Left ventricle myocardium superior (tissue), 1 donor: ENCODE measurements at places on chromosomes 4 and X.

- DNase-seq, result no peak
These were observed 32.1 kb downstream of the TAPT1 start for GRCh38 chr4:16194214-16194613.

DNA sequence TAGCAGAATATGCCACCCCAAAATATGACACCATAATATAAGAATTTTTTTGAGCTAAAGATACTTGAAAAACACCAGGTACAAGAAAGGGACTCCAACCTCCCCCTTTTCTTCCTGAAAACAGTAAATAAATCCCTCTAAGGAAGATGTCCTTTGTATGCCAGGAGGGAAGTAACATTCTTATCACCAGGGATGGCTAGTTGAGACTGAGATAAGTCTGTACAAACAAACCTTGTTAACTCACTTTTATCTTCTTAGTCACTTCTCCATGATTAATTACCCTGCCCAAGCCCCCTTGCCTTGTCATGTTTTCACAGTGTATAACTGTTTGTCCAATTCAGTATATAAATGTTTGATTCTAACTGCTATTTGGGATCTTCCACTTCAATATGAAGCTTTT lies 888.0 kb downstream of the PCDH18 start:
- DNase-seq, result no peak

GRCh38 chr4:25970226-25970675 lies 56.2 kb downstream of the SMIM20 start:
- DNase-seq, result peak; percentile 63

DNA sequence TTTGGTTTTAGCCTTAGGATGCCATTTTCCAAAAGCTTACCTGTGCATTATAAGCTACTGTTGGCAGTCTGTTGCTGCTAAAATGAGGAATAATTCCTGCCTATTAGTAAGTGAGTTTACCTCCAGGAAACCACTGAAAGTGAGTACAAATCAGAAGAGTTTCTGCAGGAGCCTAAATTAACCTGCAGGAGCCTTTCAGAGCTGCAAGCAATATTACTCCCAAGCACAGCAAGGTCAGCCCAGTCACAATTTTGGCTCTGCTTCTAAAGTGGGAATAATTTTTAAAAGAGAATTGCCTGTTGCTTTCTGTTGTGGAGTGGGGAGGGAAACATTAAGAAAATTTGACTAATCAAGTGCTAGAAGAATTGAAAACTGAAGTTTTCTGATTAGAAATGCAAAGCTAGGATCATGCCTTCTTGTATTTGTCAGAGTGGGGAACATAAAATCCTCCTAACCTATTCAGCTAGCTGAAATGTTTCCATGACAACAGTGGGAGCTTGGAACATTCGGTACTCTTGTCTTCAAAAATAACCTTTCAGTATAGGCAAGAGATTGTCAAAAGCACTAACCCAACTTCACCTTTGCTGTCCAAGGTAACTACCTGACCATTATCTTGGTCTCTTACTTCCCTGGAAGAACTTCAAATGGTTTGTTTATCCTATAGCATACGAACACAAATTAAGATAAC lies 193.2 kb downstream of the COMMD8 start:
- no peak for DNase-seq

DNA sequence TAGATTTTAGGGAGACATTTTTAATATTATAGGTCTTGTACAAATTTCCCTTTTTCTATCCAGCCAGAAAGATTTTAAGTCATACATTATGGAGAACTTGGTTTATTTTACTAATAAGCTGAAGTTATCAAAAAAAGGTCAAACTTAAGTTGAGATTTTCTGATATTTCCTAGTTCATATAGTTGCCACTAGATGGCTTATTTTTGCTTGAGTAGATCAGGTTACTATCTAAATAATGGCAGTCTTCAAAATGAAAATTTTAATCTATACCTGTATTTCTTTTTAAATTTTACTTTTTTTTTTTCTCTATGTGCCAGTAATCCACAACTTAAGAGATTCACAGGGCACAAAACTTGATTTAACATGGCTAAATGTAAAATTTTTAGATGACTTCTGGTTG lies 52.3 kb downstream of the USP9X start:
- DNase-seq, result no peak

GRCh38 chr4:103673983-103674382 lies 45.8 kb downstream of the TACR3 start:
- no peak for DNase-seq

DNA sequence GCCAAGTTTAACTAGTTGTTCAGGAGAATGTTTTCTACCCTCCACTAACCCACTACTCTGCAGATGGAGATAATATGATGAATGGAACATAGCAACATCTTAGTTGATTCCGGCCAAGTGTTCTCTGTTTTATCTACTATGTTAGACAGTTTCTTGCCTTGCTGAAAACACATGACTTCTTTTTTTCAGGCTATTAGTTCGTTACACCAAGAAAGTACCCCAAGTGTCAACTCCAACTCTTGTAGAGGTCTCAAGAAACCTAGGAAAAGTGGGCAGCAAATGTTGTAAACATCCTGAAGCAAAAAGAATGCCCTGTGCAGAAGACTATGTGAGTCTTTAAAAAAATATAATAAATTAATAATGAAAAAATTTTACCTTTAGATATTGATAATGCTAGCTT lies 13.3 kb downstream of the ALB start:
- no peak for DNase-seq

DNA sequence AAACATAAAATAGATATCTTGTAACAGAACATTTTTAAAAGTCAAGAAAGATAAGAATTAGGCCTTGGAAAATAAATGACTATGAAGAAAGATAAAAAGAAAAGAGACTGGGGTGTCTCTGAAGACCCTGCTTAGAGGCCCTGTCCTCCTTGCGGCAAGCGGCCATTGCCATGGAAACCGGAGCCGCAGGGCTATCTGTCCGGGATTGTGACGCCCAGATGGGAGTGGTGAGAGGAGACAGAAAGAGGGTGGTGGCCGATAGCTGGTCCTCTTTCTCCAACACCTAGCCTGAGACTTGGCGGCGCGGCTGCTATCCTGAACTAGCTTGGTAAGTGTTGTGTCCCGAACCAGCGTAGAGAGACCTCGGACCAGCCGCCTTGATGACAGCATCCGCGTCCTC lies at the start of gene DUSP21:
DUSP21 (plus strand) TSS at position 269 of the 400 bp plus-strand sequence; CDS start at position 381, 112 bp downstream.
- no peak for DNase-seq

DNA sequence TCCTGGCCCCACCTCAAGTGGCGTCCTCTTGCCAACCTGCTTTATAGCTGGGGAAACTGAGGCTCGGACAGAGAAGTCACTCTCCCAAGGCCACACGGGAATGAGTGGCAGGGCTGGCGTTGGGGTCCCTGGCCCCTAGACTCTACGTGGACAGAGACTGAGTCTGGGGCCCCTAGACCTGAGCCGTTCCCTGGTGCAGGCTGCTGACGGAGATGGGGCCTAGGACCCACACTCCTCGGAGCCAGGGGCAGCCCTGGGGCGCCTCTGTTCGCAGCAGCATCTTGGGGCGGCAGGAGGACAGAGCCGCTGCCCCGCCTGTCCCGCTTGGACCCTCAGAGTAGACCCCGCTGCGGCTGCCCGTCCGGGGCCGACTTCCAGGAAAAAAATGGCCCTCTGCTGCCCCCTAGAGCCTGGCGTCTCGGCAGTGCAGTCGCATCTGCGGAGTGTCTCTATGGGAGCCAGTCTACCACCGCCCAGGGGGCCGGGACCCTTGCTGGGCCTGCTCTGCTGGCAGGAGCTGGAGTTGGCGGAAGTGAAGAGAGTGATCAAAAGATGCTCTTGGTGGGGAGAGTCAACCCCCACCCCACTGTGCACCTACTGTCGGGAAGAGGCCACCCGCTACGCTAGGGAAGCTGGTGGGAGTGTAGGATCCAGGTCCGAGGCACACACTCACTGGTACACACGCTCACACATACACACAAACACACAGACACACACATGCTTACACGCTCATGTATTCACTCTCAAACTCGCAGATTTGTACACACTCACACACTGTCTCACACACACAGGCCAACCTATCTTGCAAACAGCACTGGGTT lies 220.1 kb downstream of the AFAP1 start:
- DNase-seq, result peak; percentile 74

- no peak for DNase-seq
These were observed 57.5 kb downstream of the MAML3 start for GRCh38 chr4:140096483-140096861.

DNA sequence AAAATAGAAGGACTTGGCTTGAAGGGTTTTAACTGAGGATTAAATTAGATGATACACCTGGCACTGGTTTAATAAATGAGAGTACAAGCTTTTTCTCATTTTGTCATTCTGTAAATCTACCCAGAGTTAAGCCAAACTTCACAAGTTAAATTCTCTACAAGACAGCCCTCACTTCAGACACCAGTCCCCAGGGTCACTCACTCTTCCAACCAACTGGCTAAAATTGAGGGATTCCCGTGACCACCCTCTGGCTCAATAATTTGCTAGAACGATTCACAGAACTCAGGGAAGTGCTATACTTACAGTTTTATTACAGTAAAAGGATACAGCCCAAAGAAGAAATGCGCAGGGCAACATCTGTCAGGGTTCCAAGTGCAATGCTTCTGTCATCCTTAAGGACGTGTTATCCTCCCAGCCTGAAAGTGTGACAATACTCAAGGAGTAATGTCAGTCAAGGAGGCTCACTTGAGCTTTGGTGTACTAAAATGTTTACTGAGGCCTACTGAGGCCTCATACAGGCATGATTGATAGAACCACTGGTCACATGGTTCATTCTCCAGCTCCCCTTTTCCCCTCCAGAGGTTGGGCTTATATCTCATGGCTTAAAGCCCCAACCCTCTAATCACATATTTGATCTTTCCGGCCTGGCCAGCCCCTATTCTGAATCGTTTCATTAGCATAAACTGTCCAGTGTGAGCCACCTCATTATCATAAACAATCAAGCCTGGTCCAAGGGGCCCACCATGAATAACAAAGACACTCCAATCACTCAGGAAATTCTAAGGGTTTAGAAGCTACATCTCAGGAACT lies 9.6 kb upstream of the TMSB4X start:
- no peak for DNase-seq

DNA sequence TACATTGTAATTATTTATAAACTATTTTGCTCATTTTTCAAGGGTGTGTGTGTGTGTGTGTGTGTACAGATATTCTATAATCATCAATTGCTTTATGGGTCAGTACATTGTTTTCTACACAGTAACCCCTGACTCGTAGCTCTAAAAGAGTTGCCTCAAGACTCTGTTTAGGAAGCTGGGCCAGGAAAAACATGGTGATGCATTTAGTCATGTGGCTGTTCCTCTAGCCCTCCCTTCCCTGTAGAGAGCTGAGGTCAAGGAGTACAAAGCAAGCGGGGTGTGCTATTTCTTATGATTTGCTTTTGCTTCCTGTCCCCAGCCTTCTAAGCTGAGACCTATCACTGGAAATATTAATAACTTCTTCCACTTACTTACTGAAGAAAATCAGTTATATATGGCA lies 34.8 kb upstream of the SPANXD start:
- no peak for DNase-seq

DNA sequence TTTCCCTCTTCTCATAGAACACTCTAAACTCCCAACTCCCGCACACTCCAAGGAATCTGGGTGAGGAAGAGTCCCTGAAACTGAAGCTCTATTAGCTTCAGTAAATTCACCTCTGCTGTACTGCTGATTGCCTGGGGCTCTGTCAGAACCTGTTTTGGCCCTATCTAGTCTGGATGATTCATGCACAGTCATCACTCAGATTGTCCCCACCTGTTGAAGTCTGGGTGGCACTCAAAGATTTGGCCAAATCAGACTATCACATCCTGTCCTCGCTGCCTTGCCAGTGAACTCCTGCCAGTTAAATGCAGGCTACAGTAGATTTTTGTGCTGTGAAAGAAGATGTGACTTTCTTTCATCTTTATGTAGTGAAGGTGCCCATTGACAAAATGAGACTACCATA lies 63.5 kb upstream of the EMCN start:
- no peak for DNase-seq

- no peak for DNase-seq
These were observed 263.8 kb downstream of the ARHGAP24 start for GRCh38 chr4:85738721-85739120.

- DNase-seq, result no peak
These were observed 30.9 kb upstream of the GLRA3 start for GRCh38 chr4:174859904-174860303.

GRCh38 chrX:69262036-69262936 lies 97.0 kb upstream of the PJA1 start:
- no peak for DNase-seq

GRCh38 chr4:77001907-77002306 lies 52.4 kb downstream of the SEPTIN11 start:
- DNase-seq, result no peak

GRCh38 chr4:19987746-19988145 lies 264.0 kb upstream of the SLIT2 start:
- DNase-seq, result no peak

- no peak for DNase-seq
These were observed 5.9 kb upstream of the UTP14A start for GRCh38 chrX:129900054-129900453.

GRCh38 chr4:8457646-8458252 lies 17.2 kb downstream of the TRMT44 start:
- no peak for DNase-seq

DNA sequence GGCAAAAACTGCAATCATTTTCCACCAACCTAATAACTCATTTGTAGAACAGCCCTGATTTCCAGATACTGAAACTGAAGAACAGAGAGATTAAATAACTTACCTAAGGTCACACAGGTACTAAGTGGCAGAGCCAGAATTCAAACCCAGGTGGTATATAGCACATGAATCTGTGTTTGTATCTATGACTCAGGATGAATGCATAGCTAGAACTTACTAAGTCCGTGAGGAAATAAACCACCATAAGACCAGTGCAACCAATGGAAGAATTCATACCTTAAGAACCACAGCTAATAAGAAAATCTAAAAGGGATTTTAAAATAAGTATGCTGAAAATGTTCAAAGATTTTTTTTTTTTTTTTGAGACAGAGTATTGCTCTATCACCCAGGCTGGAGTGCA lies 1.5 kb upstream of the PLAC1 start:
- DNase-seq, result no peak

- DNase-seq, result no peak
These were observed 465.8 kb downstream of the NAF1 start for GRCh38 chr4:162700815-162701361.

- DNase-seq, result peak; percentile 22
These were observed 204.8 kb upstream of the CT83 start for GRCh38 chrX:116667346-116668134.

DNA sequence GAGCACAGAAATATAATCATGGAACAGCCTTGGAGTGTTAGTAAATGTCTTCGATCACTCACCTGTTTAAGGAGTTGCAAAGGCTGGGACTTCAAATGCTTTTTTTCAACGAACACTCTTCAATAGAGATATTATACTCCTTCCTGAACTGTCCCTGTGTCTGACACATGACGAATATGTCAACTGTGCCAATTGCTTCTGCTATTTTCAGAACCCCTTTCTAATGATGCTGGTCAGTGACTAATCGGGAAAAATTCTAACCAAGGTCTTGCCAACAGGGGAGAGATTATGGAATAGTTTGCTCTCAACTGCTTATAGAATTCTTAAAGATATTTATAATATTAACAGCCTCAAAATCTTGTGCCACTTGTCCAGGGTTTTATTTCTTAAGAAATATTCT lies 8.5 kb upstream of the KLHL34 start:
- no peak for DNase-seq

DNA sequence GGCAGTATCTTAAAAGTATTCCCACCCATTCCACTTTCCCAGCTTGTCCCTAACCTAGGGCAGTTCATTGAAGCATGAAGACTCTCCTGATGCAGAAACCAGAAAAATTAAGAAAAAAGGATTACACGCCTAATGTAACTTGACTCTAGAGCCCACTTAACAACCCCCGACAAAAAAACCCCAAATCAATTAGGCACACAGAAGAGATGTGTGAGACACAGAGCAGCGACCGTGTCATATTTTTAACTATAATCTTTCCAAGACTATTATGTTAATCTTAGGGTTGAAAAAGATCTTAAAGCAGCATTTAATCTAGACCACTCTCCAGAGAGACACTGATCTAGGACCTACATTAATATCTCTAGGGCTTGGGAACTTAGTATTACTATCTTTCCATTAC lies 1.3 kb downstream of the YTHDC1 start:
- no peak for DNase-seq
